Activated gamma-delta T cell treated with Interleukin-2 at 50 U/mL for 16 hours (primary cell): ENCODE measurements at places on chromosomes 2 and 18.

DNA sequence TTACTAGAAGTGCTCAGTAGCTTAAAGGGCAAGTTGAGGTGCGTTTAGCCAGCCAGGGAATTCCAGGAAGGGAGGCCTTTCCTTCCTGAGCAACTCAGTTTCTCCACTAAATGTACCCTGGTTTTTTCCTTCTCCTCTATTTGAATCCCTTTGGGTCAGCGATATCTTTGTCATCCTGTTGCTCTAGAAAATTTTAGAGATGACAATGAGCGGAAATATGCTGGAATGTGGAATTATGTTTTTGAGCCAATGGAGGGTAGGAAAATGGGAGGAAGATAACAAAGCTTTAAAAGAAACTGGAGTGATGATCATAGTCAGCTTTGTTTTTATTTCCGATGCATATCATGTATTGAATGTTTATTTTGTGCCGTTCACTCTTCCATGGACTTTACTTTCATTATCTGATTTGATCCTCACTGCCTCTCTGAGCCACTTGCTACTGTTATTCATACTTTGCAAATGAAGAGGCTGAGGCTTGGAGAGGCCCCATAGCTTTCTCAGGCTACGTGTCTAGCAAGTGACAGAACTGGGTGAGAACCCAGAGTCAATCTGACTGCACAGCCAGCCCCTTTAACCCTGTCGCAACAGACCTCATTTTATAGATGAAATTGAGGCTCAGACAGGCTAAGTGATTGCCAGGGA, 67.3 kb downstream of the NTSR2 start:
- no peak for DNase-seq

- DNase-seq, result no peak
Observed at GRCh38 chr2:38835015-38835601, 40.6 kb downstream of the DHX57 start.

GRCh38 chr2:64667535-64667934, 13.8 kb upstream of the SERTAD2 start:
- DNase-seq, result no peak

GRCh38 chr2:174035981-174036742, 71.0 kb upstream of the SP3 start:
- no peak for DNase-seq

DNA sequence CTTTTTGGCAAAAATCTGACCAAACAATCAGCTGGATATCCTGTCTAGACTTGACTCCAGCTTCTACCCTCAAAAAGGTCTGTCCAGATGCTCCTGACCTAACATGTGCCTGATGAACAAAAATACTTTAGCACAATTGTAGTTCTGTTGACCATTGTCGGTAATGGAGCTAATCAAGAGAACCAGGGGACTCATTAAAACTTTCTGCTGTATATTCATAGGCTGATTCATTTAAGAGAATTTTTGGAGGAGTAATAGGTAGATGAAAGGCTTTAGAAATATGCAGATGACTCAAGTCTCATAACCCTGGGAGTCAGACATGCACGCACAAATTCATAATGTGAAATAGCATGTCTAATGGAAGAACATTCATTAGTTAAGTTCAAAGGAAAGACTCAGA, 514.2 kb downstream of the TXNL1 start:
- no peak for DNase-seq

DNA sequence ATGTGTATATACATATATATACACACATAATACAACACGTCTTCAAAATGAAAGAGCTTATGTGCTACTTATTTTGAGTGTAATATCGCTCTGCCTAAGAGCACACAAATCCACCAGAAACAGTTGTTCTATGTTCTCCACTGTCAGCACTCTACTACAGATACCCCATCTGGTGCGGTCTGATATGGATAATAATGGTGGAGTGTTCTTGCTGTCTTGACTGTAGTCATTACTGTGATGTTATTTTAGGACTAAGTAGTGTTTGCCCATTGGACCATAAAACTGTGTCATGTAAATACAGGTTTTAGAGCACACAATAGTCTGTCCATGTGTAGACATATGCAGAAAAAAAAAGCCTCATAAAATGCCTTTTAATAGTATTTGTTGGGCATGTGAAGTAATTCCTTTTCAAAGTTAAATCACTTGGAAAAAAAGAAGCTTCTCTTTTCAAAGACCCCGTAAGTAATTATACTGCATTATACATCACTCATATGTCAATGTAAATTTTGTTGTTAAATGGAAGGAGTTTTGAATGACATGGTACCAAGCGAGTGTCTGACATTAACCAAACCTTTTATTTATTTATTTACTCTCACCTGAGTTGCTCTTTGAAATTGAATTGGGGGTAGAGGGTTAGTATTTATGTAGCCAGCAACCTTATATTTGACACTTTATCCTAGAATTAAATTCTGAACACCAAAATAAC, 1249.2 kb upstream of the ZEB2 start:
- DNase-seq, result no peak
